ENCODE measurements at places on chromosomes 3 and 15.

DNA sequence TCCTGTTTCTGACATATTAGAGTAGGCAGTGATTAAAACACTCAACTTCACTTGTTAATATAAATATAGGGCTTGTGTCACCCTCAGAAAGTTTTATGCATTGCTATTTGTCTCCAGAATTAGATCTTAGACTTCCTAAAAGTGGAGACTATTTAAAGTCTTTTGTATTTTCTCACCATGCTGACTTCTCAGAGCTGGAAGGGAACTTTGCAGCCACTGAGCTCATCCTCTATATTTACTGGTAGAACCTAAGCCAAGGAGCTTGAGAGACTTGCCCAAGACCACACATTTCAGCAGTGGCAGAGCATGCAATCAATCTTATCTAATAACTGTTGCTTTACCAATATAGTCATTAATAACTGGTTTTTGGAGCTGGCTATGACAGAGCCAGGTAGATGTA is 53.2 kb downstream of the STAC start:
- no peak for DNase-seq

- DNase-seq: no peak
These were observed 554.7 kb downstream of the FOXP1 start for GRCh38 chr3:71028802-71029201.

DNA sequence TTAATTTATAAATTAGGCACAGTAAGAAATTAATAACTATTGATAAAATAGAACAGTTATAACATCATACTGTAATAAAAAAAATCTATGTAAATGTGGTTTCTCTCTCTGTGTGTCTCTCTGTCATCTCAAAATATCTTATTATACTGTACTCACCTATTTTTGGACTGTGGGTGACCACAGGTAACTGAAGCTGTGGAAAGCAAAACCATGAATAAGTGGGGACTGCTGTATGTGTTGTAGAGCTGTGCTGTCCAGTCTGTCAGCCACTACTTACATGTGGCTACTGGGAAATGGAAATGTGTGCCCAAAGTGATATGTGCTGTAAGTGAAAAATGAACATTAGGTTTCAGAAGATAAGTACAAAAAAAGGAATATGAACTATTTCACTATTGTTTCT is 145.5 kb downstream of the CNTN4 start:
- no peak for DNase-seq

GRCh38 chr3:12490547-12490946 is 6.3 kb downstream of the TSEN2 start:
- no peak for DNase-seq

DNA sequence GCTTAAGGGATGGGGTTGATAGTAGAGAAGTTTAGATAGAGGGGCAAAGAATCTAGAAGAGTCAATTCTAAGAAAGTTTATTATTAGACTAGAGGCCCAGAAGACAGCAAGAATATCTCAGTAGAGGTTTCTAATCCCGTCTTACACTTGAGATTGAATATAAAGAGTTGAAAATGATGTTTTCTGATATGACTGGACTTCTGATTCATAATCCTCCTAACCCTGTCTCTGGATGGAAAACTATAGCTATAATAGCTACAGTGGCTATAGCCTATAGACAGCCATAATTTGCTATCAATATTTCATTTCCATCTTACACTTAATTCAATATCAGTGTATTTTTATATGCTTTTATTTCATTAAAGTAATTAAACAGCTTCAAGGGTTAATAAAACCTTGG is 60.0 kb downstream of the GAP43 start:
- no peak for DNase-seq

DNA sequence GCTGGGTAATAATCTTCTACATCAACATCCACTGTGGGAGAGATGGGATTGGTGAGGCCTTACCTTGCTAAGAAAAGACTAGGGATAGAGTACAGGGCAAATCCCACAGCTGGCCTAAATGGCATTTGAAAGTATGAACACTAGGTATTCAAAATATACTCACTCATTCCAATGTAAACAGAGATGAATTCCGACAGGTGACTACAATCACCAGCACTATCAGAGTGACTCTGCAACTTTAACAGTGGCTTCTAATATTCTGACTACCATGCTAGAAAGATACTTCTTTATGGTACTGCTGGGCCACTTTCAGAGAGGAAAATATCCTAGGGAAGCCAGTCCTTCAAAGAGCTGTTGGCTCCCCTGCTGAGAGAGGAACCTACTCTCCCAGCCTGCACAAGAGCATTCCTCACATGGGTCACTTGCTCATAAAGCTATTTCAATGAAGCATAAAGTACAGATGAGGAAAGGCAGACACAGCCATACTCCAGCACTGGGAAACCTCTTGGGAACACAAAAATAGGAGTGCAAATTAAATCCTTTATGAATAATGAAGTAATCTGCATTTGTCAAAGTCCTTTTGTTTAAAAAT is 21.5 kb upstream of the MAN2C1 start:
- no peak for DNase-seq

- DNase-seq: no peak
These were observed 277.6 kb downstream of the THSD4 start for GRCh38 chr15:71392861-71393283.

DNA sequence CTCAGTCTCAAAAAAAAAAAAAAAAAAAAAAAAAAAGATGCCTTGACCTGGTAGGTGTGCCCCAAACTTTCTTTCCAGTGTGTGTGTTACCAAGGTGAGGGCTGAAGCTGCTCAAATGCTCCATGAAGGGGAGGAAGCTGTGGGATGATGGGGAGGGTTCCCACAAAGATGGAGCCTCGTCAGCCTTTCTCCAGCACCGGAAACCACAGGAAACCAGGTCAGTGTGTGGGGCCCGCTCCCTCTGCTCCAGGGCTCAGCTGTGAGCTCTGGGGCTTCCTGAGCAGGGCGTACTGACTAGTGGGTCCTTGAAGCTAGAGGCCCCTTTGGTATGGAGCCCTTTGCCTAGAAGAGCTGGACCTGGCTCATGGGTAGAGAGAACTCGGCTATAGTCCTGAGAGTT is 681 bp upstream of the IL17RE start:
- DNase-seq: no peak

- DNase-seq: no peak
These were observed 28.0 kb upstream of the ARNT2 start for GRCh38 chr15:80375968-80376891.

DNA sequence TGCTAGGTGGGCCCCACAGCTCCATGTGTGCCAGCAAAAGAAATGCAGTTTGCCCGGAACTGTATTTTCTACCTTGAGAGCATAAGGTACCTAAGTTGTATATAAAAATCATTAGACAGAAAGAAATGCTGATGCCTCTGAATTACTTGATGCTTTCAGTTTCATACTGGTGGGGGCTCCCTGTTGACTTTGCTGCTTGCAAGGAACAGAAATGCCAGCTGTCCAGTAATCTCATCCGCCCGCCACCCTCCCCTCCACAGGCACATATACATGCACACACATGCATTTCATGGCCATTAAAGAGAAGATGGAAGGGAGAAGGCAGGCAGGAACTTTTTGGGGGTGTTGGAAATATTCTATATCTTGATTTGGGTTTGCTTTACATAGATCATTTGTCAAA is 38.4 kb downstream of the LIMD1 start:
- DNase-seq: no peak

GRCh38 chr3:72702390-72702789 is 145.9 kb downstream of the SHQ1 start:
- DNase-seq: no peak

DNA sequence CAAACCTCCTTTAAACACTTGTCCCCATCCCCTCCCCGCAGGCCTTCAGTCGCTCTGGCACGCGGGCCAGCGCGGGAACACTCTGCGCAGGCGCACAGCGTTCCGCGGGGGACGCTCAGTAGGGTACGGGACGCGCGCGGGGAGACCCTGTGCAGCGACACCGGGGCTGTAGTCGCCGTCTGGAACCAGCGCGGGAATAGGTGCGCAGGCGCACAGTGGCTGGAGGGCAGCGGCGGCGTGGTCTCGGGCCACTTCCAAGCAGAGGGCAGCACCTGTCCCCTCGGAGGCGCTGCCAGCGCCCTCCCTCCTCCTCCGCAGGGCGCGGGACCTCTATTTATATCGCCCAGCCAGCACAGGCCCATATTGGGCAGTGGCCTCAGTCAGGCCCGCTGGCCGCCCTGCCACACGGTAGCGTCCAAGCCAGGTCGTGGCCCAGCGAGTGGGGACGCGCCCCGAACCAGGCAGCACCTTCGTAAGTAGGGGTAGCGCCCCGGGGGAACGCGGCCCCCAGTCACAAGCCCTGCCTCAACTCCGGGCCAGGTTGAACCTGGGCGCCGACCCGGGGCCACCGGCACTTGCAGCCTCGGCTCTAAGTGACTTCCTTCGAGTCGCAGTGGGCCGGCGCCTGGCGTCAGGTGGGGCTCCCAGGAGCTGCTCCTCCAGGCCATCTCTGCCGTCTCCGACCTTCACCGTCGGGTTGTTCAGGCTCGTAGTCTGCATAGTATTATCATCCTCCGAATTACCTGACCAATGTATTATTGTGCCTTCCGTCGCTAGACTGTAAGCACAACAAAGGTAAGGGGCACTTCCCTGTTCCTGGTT is at the start of gene KBTBD12:
Gene KBTBD12, plus strand, starts transcription at position 118 of the 822 bp plus-strand sequence. CDS start 7,830 bp downstream, outside the sequence.
- no peak for DNase-seq

DNA sequence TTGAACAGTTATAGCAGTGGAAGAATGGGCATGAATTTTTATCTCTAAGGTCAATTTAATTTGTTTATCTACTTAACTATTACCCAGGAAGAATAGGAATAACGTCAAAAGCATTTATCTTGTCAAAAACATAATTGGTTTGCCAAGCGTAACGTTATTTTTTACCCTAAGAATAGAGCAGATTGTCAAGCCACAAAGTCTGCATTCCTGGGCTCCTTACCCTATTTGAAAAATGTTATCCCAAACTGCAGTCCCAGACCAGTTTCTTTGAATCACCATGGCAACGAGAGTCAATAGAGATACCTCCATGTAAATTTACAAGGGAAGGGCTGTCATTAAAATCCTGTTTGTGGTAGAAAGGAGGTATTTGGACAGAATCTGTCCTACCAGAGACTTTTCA is 61.1 kb downstream of the CPNE4 start:
- DNase-seq: no peak

DNA sequence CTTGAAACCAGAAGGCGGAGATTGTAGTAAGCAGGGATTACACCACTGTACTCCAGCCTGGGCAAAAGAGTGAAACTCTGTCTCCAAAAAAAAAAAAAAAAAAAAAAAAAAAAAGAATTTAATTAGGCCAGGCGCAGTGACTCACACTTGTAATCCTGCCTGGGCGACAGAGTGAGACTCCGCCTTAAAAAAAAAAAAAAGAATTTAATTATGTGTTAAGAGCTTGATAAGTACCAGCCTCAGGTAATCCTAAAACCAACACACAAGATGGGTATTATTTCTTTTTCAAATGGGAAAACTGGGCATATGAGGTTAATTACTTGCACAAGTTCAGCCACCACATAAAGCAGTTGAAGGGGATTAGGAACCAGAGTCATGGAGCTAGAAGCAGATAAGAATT is 49.0 kb downstream of the PBRM1 start:
- no peak for DNase-seq

DNA sequence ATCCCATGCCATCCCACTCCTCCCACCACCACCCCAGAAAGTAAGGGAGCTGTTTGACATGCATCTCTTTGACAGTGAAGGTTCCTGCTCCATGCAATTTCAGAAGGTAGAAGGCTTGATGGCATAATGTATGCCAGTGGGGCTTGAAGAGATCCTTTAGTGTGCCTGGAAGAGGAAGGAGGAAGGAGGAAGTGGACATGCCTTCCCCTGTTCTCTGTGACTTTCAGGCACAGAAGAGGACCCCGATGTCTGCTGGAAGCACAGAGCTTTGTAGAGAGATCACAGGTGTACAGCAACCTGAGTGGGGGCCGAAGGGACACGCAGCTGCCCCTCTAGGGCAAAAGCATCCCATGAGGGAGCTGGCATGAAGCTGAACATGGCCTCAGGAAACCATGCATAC is 171.6 kb downstream of the CD47 start:
- no peak for DNase-seq

DNA sequence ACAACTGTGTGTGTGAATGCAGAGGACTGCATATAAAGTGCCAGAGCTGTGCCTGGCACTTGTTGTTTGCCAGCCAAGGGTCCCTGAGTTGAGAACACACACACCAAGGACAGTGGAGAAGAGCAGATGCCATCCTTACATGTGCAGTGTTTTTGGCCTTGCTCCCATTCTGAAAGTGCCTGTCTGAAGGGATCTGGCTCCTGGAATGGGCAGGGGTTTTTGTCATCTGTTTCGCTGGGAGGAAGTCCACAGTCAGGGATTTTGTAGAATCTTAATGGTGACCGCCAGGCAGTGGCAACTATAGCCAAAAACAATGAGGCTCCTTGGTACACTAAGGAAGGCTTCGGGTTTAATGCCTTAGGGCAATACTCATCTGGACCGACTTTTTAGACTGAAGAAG is 63.7 kb downstream of the DUT start:
- DNase-seq: no peak

- DNase-seq: no peak
These were observed 218.7 kb downstream of the KCNMB2 start for GRCh38 chr3:178754852-178755510.

- no peak for DNase-seq
These were observed 65.3 kb downstream of the OXNAD1 start for GRCh38 chr3:16330351-16330750.

DNA sequence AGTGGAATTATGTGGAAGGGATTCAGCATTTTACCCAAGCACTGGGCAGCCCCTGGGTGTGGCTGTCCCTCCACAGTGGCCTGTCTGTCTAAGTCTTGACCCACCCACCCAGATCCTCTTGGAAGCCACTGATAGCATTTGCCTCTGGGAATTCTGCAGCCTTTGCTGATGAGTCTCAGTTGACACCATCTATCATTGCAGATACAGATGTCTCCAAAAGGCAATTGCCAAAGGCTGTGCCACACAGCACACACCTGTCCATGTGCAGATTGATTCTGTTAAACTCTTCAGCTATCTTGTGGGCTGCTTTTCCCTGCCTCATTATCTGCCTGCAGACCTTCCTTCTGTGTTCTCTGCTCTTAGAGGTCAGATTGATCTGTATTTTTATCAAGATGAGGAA is 18.1 kb downstream of the CX3CR1 start:
- DNase-seq: no peak

GRCh38 chr3:13324835-13325501 is 95.2 kb downstream of the NUP210 start:
- DNase-seq: no peak

DNA sequence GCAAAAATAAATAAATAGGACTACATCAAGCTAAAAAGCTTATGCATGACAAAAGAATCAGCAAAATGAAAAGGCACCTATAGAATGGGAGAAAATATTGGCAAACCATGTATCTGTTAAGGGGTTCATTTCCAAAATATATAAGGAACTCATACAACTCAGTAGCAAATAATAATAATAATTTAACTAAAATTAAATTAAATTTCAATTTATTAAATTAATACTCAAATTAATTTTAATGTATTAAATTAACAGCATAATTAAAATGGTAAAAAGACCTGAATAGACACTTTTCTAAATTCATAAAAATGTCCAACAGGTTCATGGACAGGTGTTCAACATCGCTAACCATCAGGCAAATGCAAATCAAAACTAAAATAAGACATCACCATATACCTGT is 34.0 kb upstream of the THBS1 start:
- no peak for DNase-seq

GRCh38 chr3:44883213-44883955 is 9.0 kb downstream of the TGM4 start:
- DNase-seq: no peak

All from CD4-positive, alpha-beta T cell treated with Interleukin-15 for 1 hour (primary cell).